ENCODE measurements at places on chromosomes 16 and 17.

- no peak for DNase-seq
These were observed 18.9 kb downstream of the PSME3IP1 start for GRCh38 chr16:57166951-57167350.

- no peak for DNase-seq
These were observed 26.0 kb downstream of the SYCE1L start for GRCh38 chr16:77225182-77225581.

GRCh38 chr17:83025636-83026280 is 53.7 kb upstream of the METRNL start:
- no peak for DNase-seq

DNA sequence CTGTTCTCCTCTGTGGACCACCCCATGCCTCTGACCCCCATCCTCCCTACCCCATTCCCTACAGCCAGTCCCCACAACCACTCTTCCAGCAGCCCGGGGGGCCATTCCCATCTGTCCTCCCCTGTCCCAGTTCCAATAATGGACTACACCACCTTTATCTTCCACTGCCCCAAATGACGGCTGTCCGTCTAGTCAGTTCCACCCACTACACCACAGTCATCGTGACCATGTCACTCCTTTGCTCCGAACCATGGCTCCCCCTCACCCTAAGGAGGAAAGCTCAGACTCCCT is 15.3 kb downstream of the PDP2 start:
- no peak for DNase-seq

DNA sequence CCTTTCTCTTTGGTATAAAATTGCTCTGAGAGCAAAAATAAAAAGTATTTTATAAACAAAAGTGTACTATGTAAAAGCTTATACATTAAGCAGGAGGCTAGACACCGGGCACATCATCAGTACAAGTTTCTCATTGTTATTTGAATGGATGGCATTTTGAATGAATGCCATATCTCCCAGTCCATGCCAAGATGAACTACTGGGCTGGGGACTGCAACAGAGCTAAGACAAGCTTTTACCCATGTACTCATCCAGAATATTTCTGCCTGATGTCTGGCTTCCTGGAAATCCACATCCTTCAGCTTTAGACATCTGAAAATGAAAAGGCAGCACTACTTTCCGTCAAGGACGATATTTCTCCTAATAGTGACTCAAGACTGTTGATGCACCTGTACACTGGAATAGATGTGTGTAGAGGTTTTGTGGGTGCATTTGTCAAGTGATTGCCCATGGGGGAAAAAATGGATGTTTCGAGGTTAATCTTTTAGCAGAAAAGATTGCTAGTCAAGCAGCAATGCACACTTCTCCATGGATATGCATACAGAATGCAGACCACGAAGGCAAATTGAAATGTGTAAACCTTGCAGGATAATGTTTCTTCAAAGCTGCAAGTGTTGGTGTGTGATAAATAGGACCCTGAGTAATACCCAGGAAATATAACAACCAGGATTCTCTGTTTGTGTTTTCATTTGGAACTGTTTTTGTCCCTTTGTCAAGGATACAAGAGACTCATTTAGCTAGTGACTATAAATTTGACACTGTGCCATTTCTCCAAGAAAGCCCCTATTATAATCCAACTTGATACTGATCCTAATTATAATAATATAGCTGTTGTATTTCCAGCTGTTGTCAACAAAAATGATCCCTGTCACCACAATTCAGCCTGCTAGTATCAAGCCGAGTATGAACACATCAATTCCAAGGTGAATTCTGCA is 173.8 kb downstream of the CDH8 start:
- no peak for DNase-seq

DNA sequence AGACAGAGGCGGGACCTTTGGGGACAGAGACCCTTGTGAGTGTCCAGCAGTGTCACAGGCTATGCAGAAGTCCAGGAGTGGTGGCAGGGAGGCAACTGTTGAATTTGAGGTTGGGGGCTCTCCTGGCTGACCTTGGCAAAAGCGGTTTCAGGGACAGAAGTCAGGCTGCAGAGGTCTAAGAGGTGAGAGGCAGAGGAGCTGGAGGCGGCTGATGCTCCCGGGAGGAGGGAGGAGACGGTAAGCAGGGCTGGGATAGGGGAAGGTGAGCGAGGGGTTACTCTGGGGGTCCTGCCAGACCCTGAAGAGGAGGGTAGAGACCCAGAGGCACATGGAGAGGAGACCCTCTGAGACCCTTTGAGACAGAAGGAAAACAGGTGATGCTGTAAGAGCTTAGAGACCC is 5.2 kb downstream of the EPOP start:
- DNase-seq = no peak

DNA sequence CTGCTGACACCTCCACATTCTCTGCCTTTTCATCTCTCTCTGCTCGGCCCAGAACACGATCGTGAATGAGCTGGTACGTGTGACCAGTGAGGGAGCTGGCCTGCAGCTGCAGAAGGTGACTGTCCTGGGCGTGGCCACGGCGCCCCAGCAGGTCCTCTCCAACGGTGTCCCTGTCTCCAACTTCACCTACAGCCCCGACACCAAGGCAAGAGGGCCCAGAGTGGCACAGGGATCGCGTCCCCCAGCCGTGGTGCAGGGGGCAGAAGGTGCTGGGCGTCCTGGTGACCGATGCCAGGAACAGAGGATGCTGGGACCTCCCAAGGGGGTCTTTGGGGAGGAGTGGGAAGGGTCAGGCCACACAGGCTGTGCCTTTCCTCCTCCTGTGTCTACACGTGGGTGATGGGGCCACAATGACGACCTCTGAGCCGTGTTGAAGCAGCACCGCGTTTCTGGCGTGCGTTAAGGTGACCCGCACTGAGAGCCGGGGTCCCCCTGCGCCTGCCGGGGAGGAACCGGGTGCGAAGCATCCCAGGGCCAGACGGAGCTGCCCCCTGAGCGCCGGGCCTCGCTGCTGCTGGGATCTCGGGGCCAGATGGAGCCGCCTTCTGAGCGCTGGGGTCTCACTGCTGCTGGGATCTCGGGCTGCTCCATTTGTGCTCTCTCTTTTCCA is 17.4 kb downstream of the GAA start:
- DNase-seq = no peak

GRCh38 chr16:24611310-24611709 is 71.9 kb downstream of the RBBP6 start:
- no peak for DNase-seq

GRCh38 chr16:53085369-53085843 is 30.6 kb downstream of the CHD9 start:
- DNase-seq = no peak

DNA sequence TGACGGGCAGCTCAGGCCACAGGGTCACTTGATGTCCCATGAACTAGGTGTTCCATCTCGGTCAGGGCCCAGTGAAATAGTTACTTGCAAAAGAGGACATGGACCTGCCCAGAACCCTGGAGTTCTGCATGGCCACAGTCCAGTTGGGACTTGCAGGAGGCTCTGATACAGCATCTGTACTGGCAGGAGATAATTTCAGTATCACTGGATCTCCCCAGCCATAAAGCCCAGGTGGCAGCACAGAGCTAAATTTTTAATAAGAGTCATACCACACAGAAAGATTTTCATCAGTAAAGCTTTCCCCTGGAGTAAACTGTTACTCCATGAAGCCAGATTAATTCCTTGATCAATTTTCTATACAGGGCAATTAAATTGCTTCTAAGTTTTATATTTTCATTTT is 18.0 kb upstream of the SLC16A5 start:
- DNase-seq = peak; percentile 63

- DNase-seq = no peak
These were observed 9.1 kb downstream of the CHST6 start for GRCh38 chr16:75486014-75486675.

DNA sequence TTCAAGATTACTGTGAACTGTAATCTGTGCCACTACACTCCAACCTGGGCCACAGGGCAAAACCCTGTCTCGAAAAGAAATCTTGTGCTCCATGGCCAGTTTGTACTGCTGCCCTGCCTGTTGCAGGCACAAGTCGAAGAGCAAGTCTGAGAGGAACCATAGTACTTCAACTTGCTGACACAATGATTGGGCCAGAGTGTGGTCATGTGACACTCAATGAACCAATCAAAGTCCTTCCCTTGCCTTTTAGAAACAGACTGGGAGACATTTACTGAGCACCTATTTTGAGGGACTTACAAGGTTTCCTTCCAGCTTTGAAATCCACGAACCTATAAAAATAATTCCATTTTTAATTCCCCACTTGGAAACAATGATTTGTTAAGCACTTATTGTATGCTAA is 39.8 kb upstream of the TMC5 start:
- no peak for DNase-seq

- DNase-seq = no peak
These were observed 44.1 kb downstream of the GRB7 start for GRCh38 chr17:39781861-39782213.

Data from ELR (cell line).